ENCODE measurements at places on chromosomes 6 and 20.

- no peak for DNase-seq
Measured at GRCh38 chr6:6699741-6700367, 111.3 kb downstream of the LY86 start.

- DNase-seq = no peak
Measured at GRCh38 chr6:106825156-106825555, 149.4 kb downstream of the CD24 start.

DNA sequence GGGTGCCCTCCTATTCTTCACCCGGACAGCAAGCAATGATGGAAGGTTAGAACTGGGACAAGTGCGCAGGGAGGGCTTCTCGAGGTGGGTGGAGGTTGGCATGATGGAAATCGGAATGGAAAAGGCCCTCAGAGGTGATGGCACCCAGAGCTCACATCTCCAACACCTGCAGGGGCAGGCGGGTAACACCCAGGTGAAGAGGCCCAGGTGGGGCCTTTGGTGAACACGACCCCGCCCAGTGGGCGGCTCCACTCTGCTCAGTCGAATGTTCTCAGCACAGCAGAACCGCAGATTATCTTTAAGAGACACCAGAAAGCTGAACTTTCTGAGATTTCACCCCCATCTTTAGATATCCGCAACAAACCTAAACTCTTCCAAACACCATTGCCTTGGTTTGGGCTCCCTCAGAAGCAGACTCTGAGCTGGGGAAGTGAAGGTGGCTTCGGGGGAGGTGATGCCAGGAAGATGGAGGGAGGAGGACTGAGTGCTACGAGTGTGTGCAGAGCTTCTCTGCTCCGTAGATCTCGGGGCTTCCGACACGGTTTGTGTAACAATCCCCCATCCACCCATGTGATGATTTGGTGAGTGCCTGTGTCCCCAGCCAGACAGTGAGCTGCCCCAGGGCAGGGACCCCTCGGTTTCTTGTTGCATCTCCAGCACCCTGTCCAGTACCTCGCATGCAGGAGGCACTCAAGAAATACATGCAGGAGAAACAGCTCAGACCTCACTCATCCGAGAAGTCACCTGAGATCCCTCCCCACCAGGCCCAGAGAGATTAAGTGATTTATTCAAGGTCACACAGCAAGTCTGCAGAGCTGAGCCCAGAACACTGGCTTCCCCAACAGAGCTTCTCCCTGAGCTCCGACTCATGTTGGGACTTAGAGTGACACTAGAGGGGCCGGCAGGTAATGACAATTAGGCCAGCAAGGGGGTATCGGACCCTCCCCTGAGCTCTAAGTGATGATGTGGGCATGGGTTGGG, 45.4 kb downstream of the BPIFB1 start:
- no peak for DNase-seq

GRCh38 chr6:12371641-12372146, 81.5 kb downstream of the EDN1 start:
- DNase-seq = no peak

GRCh38 chr6:125867483-125867942, 76.8 kb downstream of the NCOA7 start:
- DNase-seq = no peak

GRCh38 chr6:90209527-90209926, 87.1 kb downstream of the BACH2 start:
- DNase-seq = no peak

DNA sequence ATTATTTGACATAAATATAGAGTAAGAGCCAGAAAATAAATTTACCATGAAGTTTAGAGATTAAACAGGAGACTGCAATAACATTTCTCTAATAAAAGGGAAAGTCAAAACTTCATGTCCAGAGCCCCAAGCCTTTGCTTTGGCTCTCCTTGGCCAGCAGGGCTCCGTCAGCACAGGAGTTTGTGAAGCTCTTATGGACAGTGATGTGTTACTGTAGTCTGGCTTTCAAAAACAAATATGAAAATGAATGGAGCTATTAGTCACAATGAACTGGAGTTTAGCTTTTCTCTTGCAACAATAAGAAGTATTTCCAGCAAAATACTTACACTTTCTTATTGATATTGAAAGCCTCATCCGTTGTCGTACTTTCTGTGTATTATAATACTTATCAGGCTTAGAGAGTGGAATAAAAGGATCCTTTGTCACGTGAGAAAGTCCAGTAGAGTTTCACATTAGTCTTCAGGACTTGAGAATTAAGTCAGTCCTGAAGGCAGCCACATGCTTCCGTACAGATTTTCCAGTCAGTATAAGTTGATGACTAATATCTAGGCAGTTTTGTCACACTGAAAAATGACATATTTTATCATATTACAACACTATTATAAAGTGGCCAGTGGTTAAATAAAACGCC, 117.0 kb upstream of the PRL start:
- DNase-seq = no peak

- peak; percentile 43 for DNase-seq
Measured at GRCh38 chr20:63442100-63442493, 30.4 kb downstream of the KCNQ2 start.

GRCh38 chr20:35523298-35523888, 6.1 kb downstream of the C20orf173 start:
- no peak for DNase-seq
